Thyroid gland (tissue), 4 donors: ENCODE measurements at places on chromosomes 13 and 19. TPM values are rescaled to one million over a fixed set of nuclear protein-coding genes. Genes with fewer than 3 reads are reported as not detected.

GRCh38 chr19:2213799-2214198, 22.3 kb downstream of the PLEKHJ1 start:
- no peak for DNase-seq

DNA sequence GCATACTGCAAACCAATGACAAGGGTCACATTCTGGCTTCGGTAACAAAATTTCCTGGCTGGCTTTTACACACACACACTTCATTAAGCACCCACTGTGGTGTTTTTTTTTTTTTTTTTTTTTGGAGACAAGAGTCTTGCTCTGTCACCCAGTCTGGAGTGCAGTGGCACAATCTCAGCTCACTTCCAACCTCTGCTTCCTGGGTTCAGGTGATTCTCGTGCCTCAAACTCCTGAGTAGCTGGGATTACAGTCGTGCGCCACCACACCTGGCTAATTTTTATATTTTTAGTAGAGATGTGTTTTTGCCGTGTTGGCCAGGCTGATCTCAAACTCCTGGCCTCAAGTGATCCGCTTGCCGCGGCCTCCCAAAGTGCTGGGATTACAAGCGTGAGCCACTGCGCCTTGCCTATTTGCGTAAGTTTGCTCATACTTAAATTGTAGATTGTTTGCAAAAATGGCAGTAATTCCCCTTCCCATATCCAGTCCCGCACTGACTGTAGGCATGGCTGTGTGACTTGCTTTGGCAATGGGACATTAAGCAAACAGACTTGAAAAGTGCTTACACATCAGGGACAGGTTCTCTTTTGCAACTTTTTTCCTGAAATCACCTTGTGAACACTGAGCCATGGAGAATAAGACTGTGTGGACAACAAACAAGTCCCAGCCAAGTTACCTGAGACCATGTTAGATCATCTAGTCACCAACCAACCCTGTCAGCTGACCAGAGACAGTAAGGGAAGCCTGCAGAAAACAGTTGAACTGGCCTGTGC, 42.1 kb upstream of the EBPL start:
- peak; percentile 71 for DNase-seq

GRCh38 chr19:45668342-45668871, 386 bp downstream of the GIPR start:
- no peak for DNase-seq

DNA sequence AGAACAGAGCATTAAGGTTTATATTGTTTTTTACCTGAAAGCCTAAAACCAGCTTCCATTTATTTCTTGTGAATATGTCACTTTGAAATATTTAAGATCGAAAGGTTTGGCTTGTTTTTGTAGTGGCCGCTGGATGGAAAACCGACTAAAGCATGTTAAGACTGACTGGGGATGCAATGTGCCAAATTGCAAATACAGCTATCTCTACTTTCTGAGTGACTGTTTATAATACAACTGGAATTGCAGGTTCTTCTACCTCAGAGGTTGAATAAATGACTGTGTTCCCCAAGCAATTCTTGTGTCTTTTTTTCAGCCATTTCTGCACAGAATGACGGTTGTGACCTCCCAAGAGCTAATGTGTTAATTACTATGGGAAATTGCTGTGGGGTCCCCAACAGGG, 50.0 kb upstream of the TMTC4 start:
- no peak for DNase-seq

DNA sequence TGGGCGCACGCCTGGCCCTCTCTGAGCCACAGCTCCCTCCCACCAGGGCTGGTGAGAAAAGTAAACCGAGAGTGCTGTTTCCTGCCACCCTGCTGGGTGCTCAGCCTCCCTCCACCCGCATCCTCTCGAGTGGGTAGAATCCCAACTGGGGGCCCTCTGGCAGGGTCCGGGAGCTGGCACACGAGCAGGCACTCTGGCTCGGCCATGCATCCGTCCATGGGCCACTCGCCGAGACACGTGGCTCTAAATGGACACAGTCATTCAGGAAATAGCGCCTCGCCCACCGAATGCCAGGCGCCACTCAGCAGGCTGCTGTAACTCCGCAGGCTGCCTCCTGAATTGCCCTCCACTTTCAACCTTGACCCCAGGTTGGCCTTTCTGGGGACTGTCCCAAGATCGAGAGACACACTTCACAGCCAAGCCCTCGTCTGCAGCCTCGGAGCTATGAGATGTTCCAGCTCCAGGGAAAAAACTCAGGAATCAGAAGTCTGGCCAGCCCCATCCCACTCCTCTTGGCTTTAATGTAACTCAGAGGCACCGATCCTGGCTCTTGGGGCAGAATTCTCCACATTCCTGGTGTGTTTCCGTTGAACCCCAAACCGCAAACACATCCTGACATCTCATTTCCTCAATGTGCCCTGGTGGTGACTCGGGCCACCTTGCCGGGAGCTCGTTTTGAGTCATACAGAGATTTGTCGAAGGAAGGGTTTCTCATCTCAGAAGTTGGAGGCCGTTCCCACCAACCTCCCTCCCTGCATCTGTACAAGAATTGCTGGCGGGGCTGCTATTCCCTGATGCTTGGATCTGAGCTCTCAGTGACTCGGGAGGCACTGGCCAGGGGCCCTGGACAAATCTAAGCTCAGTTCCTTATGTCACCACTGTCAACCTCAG, 14.1 kb downstream of the KLF2 start:
- DNase-seq: peak; percentile 37

Gene ZNF627
- 14.5 TPM for total RNA-seq

Gene COX6B2
- not detected for total RNA-seq
